ENCODE measurements at places on chromosomes 16 and 17.

- H3K4me1 ChIP-seq = peaks cover 79% of the 10 kb centered on the region
- H3K36me3 ChIP-seq = no peaks in the 10 kb centered on the region
- H3K4me3 ChIP-seq = peak overlapping the region; percentile 80
Measured at GRCh38 chr17:75088465-75089417, 987 bp downstream of the SLC16A5 start.

GRCh38 chr16:53502331-53503269 is at the start of gene AKTIP:
AKTIP (minus strand) TSS chr16:53503209; CDS start chr16:53500259, 2,950 bp downstream.
- peak; percentile 45 for DNase-seq
- H3K4me1 ChIP-seq = peaks cover 42% of the 10 kb centered on the region
- peaks cover 4% of the 10 kb centered on the region for H3K36me3 ChIP-seq
- peak within 1 kb of the TSS; percentile 99 for H3K4me3 ChIP-seq
- H3K27me3 ChIP-seq = peaks cover 23% of the 10 kb centered on the region

GRCh38 chr16:1823821-1824220 is 2.8 kb downstream of the HAGH start:
- peaks cover under 1% of the 10 kb centered on the region for H3K36me3 ChIP-seq
- H3K4me3 ChIP-seq = peak overlapping the region; percentile 50
- peaks cover 33% of the 10 kb centered on the region for H3K4me1 ChIP-seq
- H3K27me3 ChIP-seq = peaks cover 15% of the 10 kb centered on the region
- DNase-seq = peak; percentile 42
- H3K27ac ChIP-seq = no peak overlapping the region

GRCh38 chr17:75549246-75550138 is 24.0 kb downstream of the LLGL2 start:
- H3K27ac ChIP-seq = no peak overlapping the region
- H3K4me3 ChIP-seq = no peak overlapping the region
- peaks cover 23% of the 10 kb centered on the region for H3K27me3 ChIP-seq
- H3K36me3 ChIP-seq = no peaks in the 10 kb centered on the region
- H3K4me1 ChIP-seq = peaks cover 63% of the 10 kb centered on the region

- no peaks in the 10 kb centered on the region for H3K27me3 ChIP-seq
- peak overlapping the region; percentile 69 for H3K4me3 ChIP-seq
- H3K27ac ChIP-seq = peak overlapping the region; percentile 98
- peaks cover 13% of the 10 kb centered on the region for H3K36me3 ChIP-seq
- peaks cover 95% of the 10 kb centered on the region for H3K4me1 ChIP-seq
Measured at GRCh38 chr16:89324056-89325010, 106.8 kb downstream of the ZNF778 start.

DNA sequence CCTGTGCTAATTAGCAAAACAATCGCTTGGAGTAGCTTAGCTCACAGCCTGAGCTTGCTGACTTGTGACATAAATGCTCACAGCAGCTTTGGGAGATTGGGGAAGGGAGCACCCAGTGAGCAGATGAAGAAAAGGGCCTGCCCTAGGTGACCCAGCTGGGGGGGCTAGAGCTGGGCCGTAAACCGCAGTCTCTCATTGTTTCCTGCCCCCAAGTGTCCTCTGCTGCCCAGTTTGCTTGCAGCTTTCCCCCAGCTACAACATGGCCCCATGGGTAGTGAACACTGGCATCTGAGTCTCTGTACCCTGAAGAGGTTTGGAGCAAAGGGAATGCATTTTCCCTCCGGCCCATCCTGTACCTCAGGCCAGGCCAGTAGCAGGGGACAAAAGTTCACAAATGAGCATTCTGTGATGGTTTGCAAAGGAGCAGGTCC is 349.4 kb downstream of the SLC39A11 start:
- peaks cover 7% of the 10 kb centered on the region for H3K27me3 ChIP-seq
- H3K36me3 ChIP-seq = no peaks in the 10 kb centered on the region
- H3K4me3 ChIP-seq = no peak overlapping the region
- DNase-seq = no peak
- H3K27ac ChIP-seq = peak overlapping the region; percentile 45

GRCh38 chr16:86831366-86831765 is 253.0 kb downstream of the FOXL1 start:
- H3K27me3 ChIP-seq = peaks cover 39% of the 10 kb centered on the region
- H3K4me1 ChIP-seq = peaks cover 63% of the 10 kb centered on the region
- DNase-seq = no peak
- no peak overlapping the region for H3K4me3 ChIP-seq
- H3K27ac ChIP-seq = no peak overlapping the region

DNA sequence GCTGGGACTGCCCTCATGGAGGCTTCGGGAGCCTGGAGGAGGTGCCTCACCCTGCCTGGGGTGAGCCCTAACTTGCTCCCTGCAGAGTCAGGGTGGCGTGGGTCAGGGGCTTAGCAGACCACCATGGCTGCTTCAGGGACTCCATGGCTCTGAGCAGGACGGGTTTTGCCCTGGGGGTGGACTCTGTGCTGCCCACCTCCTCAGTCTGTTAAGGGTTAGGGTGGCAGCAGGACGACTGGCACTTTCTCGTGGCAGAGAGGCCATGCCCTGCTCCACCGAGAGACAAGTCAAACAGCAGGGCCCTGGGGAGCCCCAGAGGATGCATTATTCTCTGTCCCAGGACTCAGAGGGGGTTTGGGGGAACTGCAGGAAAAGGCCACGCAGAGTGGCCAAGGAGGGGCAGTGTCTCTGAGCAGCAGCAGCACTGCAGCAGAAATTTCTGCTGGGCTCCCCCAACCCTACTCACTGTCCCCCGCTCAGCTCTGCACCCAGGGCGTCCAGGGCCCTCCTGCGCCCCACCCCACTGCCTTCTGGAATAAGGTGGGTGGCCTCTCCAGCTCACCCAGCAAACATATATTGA is 1.8 kb upstream of the PRSS22 start:
- no peak overlapping the region for H3K4me3 ChIP-seq
- no peak overlapping the region for H3K27ac ChIP-seq
- H3K4me1 ChIP-seq = peaks cover 5% of the 10 kb centered on the region
- H3K27me3 ChIP-seq = peaks cover 80% of the 10 kb centered on the region
- H3K36me3 ChIP-seq = no peaks in the 10 kb centered on the region
- DNase-seq = no peak

- H3K36me3 ChIP-seq = peaks cover 2% of the 10 kb centered on the region
- no peak overlapping the region for H3K27ac ChIP-seq
- peak overlapping the region; percentile 90 for H3K4me3 ChIP-seq
- peak; percentile 41 for DNase-seq
Measured at GRCh38 chr17:17682293-17682736, 1.1 kb downstream of the RAI1 start.

DNA sequence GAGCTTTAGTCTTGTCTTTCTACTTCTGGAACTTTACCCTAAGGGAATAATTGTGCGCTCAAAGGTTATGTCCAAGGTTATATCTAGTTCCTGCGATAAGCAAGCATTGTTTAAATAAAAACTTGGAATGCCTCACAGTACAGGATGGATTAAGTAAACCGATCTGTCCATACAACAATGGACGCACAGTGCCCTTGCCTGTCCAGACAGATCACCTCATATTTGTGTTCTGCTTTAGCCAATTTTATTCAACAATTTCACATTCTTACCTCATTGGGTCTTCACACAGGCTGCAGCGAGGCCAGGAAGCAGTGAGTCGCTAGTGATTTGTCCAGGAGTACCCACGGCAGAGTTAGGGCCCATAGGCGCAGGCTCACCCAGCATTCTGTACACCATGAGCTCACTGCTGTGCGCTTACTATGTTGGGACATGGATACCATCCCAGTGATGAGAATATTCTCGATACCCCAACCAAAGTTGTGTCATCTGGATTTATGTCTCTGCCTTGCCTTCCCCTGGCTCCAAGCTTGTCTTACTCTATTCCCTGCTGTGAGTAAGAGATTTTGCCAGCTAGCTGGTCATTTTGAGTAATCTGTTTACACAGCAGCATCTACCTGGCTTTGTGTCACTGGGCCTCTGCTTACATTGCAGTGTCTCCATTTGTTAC is 39.8 kb downstream of the USP43 start:
- no peak overlapping the region for H3K4me3 ChIP-seq
- no peak overlapping the region for H3K27ac ChIP-seq
- H3K36me3 ChIP-seq = peaks cover 36% of the 10 kb centered on the region
- no peaks in the 10 kb centered on the region for H3K27me3 ChIP-seq
- no peak for DNase-seq

- peak overlapping the region; percentile 66 for H3K27ac ChIP-seq
- H3K4me1 ChIP-seq = peaks cover 36% of the 10 kb centered on the region
- H3K36me3 ChIP-seq = no peaks in the 10 kb centered on the region
- H3K27me3 ChIP-seq = peaks cover 17% of the 10 kb centered on the region
- no peak overlapping the region for H3K4me3 ChIP-seq
Measured at GRCh38 chr16:13961099-13961811, 41.3 kb downstream of the ERCC4 start.

- peaks cover 4% of the 10 kb centered on the region for H3K4me1 ChIP-seq
- H3K4me3 ChIP-seq = no peak overlapping the region
- peaks cover 9% of the 10 kb centered on the region for H3K27me3 ChIP-seq
- DNase-seq = peak; percentile 42
- H3K27ac ChIP-seq = no peak overlapping the region
- peaks cover 15% of the 10 kb centered on the region for H3K36me3 ChIP-seq
Measured at GRCh38 chr17:12591021-12591735, 74.5 kb upstream of the MYOCD start.

- H3K36me3 ChIP-seq = no peaks in the 10 kb centered on the region
- H3K27ac ChIP-seq = no peak overlapping the region
- no peak overlapping the region for H3K4me3 ChIP-seq
- no peak for DNase-seq
- peaks cover 3% of the 10 kb centered on the region for H3K27me3 ChIP-seq
Measured at GRCh38 chr16:61007694-61008093, 1028.5 kb downstream of the CDH8 start.

GRCh38 chr17:41678907-41679739 is 9.6 kb upstream of the EIF1 start:
- no peak for DNase-seq
- peaks cover 16% of the 10 kb centered on the region for H3K27me3 ChIP-seq
- no peaks in the 10 kb centered on the region for H3K36me3 ChIP-seq

DNA sequence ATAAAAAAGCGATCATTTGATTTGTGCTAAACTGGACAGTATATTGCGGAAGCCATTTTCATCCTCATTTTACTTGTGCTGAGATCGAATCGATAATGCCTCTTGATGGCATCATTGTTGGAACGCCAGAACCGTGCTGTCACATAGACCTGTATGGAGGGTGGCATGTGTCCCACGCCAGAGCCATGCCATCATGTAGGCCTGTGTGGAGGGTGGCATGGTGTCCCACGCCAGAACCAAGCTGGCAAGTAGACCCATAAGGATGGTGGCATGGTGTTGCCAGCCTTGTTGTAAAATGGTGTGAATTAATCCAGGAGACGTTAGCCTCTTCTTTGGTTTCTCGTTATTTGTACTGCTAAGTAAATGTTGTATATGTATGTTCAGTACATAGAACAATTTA is 222.7 kb upstream of the CHMP6 start:
- DNase-seq = no peak
- H3K36me3 ChIP-seq = peaks cover 4% of the 10 kb centered on the region
- H3K27ac ChIP-seq = no peak overlapping the region

DNA sequence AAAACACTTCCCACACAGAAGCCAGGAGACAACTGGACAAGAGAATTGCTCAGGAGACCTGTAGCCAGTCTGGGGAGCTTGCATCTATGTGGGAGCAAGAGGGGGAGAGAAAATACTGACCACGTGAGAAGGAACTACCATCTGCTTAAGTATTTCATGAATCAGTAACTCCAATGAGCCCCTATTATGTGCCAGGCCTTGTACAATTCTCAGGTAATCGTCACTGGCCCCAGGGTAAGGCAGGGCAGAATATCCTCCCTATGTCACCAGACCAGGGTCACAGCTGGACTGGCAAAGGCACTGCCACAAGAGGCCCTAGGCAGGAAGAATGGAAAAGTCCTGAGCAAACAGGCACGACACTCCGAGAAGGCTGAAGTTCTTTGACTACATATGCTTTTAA is 25.9 kb downstream of the USP7 start:
- no peak overlapping the region for H3K27ac ChIP-seq
- H3K4me3 ChIP-seq = no peak overlapping the region
- no peak for DNase-seq
- no peaks in the 10 kb centered on the region for H3K27me3 ChIP-seq
- H3K4me1 ChIP-seq = peaks cover 29% of the 10 kb centered on the region

- H3K27ac ChIP-seq = no peak overlapping the region
- H3K4me1 ChIP-seq = peaks cover 16% of the 10 kb centered on the region
- no peak for DNase-seq
- H3K36me3 ChIP-seq = no peaks in the 10 kb centered on the region
- peaks cover 10% of the 10 kb centered on the region for H3K27me3 ChIP-seq
Measured at GRCh38 chr16:74073456-74073855, 223.2 kb upstream of the PSMD7 start.

DNA sequence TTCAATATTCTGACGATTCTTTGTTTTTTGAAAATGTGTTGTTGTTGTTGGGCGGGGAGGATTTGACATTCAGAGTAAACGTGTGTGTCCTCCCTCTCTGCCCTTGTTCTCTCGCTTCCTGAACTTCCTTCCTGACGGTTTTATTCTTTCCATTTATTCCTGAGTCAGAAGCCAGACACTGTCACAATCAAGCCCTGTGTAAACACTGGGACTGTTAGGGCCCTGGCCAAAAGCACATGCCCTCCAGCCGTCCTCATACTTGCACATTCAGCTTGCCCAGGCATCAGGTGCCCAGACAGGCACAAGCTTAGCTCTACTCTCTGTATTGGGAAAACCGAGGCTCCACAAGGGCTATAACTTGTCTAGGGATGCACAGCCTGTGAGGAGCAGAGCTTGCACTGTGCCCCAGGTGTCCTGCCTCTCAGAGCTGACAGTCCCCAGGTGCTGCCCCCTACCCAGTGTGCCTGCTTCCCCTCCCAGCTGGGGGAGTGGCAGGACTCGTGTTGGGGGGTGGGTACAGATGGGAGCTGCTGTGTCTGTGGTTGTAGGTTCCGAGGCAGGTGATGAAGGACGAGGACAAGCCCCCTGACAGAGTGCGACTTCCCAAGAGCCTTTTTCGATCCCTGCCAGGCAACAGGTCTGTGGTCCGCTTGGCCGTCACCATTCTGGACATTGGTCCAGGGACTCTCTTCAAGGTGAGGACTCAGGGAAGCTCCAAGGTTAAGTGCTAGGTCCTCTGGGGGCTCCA is 9.7 kb downstream of the ADGRG3 start:
- peaks cover 5% of the 10 kb centered on the region for H3K27me3 ChIP-seq
- H3K4me3 ChIP-seq = no peak overlapping the region
- no peaks in the 10 kb centered on the region for H3K36me3 ChIP-seq
- no peak overlapping the region for H3K27ac ChIP-seq

DNA sequence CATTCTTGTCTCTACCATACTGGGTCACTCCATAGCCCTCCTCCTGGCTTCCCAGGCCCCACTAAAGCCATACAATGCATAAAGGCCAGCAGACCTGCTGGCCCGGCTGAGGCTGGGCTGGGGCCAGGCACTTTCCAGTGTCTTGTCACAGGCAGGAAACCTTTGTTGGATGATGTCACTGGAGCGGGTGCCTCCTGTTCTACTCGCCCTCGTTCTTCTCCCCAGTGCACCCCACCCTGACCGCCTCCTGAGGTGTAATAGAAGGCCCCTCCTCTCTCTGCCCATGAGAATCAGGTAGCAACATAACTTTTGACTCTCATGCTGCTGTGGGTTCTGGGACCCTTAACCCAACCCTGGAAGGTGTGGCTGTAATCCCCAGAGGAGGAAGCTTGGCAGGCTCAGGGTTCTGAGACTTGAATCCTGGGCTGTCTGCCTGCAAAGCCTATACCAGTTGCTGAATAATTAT is 54.2 kb upstream of the IL34 start:
- no peak overlapping the region for H3K4me3 ChIP-seq
- peaks cover 12% of the 10 kb centered on the region for H3K4me1 ChIP-seq
- peaks cover 27% of the 10 kb centered on the region for H3K27me3 ChIP-seq
- DNase-seq = no peak

GRCh38 chr17:47203984-47204721 is 5.0 kb upstream of the MYL4 start:
- peaks cover 61% of the 10 kb centered on the region for H3K4me1 ChIP-seq
- H3K36me3 ChIP-seq = no peaks in the 10 kb centered on the region
- no peak overlapping the region for H3K27ac ChIP-seq
- H3K27me3 ChIP-seq = peaks cover 6% of the 10 kb centered on the region

Data from nephron progenitor cell (in vitro differentiated cells).